ENCODE measurements at places on chromosomes 4 and X.

- DNase-seq, result no peak
Observed at GRCh38 chr4:90127223-90127705, at the start of gene CCSER1. TSS of gene CCSER1 (plus strand) at chr4:90127394.

GRCh38 chrX:75273483-75273882, 402 bp upstream of the UPRT start:
- DNase-seq, result no peak

DNA sequence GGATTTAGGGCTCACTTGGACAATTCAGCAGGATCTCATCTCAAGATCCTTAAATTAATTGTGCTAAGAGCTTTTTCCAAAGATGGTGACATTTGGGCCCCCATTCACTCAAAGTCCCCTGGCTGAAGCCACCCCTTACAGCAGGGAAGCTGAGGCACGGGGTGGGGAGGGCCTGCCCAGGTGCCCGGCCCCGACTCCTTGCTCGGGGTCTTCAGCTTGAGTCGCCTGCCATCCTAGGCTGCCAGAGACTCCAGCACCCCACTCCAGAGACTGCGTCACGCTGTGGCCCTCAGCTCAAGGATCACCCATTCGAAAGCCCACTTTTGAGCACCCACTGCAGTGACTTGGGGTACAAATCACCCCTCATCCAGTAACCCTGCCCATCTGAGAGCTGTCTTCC, 39.2 kb upstream of the GPR78 start:
- no peak for DNase-seq

DNA sequence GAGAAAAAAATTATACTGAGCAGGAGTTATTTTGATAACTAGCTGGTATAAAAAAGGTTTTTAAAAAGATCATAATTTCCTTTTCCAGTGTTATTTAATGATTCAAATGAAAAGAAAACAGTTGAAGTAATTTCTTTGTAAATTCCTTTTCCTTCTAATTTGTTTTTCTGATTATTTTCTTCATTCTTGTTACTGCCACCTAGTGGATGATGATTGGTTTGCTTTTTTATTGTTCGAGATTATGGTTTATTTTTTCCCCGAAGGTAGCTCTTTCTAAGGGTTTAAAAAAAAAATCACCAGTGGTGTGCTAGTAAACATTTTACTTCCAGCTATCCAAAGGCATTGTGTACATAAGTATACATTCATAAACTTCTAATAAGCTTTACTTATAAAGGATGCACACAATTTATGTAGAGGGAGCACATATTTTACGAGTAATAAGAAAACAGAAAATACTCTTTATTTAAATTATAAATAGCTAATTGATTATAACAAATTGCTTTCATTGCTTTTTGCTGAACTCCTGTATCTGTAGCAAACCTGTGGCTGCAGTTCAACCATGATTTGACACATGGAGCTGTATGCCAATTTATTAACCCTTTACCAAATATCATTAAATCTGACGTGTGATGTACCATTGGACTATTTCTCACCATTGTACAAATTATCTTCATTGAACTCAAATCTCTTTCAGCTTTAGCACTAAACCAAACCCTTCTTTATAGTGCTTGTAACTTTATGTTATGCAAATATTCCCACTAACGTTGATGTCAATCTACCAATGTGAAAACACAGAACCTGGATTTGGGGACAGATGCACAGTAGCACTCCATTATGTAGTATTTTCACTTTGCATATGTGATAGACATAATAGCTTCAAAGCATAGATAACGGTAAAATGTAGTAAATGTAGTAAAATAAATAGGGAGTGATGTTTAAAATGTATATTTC, 97.8 kb upstream of the ANK2 start:
- DNase-seq, result no peak

GRCh38 chr4:151267822-151268535, 9.0 kb upstream of the PRSS48 start:
- no peak for DNase-seq

- no peak for DNase-seq
Observed at GRCh38 chrX:133913658-133914388, 71.6 kb downstream of the GPC3 start.

- no peak for DNase-seq
Observed at GRCh38 chrX:48831909-48832291, 3.5 kb downstream of the PCSK1N start.

GRCh38 chr4:101667348-101667747, 123.2 kb upstream of the BANK1 start:
- no peak for DNase-seq
